Nasal cavity respiratory epithelium epithelial cell of viscerocranial mucosa (primary cell): ENCODE measurements at places on chromosomes 1 and 21. TPM values are rescaled to one million over a fixed set of nuclear protein-coding genes. Genes with fewer than 3 reads are reported as not detected.

The SPTA1 gene
- total RNA-seq = not detected in 2 replicates

The IFI44 gene
- 2.4 and 5.2 TPM in 2 replicates for total RNA-seq

The CD1D gene
- total RNA-seq = 1.00 and 5.5 TPM in 2 replicates

The LRRC38 gene
- not detected in 2 replicates for total RNA-seq

The FGR gene
- total RNA-seq = under 0.01 and 0.50 TPM in 2 replicates

The ZFP69B gene
- total RNA-seq = 4.4 and 5.2 TPM in 2 replicates

The PHLDA3 gene
- total RNA-seq = 215 and 334 TPM in 2 replicates

The SPATA1 gene
- 0.14 and 0.34 TPM in 2 replicates for total RNA-seq

The FAM78B gene
- total RNA-seq = under 0.01 and 0.28 TPM in 2 replicates
